ENCODE measurements at places on chromosomes 5 and 9.

- DNase-seq, result no peak
These were observed 1146.9 kb upstream of the DMAC1 start for GRCh38 chr9:8946461-8946860.

DNA sequence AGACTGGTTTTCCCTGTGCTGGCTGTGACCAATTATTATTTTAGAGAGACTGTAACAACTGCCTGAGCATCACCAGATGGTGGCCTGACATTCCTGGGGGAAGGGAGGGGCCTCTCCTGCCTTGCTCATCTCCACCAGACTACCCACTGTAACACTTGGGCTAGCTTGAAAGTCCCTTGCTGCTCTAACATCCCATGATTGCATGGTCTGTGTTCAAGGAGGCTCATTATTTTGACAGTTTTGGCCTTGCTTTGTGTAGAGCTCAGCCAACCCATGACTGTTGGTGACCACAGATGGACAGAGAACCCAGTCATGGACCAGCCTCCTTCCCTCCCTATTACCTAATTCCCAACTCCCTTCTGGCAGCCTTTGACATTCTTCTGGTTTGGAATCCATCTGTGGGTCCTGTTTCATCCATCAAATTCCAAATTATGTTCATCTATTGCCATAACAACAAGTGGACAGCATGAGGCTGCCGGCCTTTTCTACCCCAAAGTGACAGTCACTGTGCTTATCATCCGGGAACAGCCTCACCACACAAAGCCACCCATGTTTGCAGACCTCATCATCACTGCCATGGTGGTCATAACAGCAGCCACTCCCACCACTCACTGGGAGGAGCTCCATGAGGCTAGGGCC lies 49.0 kb upstream of the ICE1 start:
- no peak for DNase-seq

- DNase-seq, result no peak
These were observed 198.1 kb upstream of the WWC1 start for GRCh38 chr5:168093200-168093910.

- no peak for DNase-seq
These were observed 28.0 kb upstream of the POMT1 start for GRCh38 chr9:131474711-131475110.

DNA sequence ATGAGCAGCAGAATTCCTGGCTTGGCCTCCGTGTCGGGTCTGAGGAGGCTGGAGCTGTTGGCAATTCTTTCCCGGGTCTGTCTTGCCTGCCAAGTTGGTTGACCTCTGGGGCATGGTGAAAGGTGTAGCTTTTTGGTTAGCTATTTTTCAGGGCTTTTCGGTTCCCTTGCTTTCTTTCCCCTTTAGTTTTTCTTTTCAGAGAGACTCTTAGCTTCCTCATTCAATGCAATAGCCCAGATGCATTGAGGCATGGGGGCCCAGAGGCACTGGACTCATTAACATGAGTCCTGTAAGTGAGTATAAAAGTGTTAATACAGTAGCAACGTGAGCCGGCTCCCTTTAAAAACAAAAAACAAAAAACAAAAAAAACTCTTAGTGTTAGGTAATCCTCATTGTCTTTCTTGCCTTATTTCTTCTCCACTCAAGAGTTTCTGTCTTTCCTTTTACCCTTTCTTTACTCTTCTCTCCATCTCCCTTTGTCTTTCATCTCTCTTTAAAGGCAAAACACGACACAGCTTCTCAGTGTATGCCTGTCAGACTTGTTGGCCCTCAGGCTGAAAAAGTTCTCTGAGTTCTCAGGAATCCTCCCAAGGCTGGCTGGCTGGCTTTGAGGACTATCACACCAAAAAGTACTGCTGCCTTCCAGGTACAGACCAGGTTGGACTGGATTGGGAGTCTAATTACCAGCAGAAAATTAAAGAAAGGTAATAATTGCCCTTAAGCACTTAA lies 289.9 kb upstream of the TUT7 start:
- DNase-seq, result no peak

DNA sequence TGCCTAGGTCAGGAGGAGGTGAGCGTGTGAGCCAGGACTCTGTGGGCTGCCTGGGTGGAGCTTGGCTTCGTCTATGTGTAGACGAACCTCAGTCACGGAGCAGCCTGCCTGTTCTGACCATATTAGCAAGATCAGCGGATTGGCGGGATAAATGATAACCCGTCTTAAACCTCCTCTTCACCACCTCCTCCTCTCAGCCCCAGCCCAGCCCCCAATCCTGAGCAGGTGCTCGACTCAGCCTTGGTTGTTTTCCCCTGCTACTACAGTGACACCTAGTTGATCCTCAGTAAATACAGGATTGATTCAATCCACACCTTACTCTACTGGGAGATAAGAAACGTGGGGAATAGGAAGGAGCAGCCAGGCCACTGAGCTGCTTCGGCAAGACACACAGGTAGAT lies 286.1 kb downstream of the IRX2 start:
- no peak for DNase-seq

DNA sequence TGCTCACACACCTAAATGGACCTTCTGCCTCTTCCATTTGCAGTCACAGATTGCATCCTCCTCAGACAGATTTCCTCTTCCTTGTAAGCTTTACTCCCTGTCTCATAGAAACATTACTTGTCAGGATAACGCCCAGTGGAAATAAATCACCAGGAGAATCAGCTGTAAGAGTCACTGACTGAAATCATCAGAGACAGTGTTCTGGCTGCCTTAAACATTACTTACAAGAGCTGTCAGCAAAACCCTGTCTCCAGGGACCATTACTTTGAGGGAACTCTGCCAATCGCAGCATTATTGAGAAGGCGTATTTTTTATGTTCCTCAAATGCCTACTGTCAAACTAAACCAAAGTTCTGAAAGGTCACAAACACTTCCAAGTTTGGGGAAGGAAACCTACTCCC lies 5.9 kb downstream of the DPYSL3 start:
- DNase-seq, result no peak

DNA sequence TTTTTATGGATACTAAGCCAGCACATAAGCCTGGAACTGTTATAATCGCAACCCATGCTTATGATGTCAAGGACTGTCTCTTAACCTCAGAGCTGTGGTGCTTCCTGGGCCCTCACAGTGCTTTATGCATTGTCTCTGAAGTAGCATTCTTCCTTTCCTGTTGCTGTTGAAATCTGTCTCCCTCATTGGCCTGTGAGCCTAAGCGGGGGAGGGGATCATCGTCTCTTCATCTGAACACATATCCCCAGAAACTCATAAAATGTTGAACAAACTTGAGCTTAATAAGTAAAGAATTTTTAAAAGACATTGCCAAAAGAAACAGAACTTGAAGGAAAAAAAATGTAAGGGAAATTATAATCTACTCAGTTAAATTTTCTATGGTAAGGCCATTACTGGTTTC lies 80.3 kb downstream of the SGCD start:
- no peak for DNase-seq

- DNase-seq, result no peak
These were observed 84.3 kb downstream of the GALNT10 start for GRCh38 chr5:154274828-154275185.

- DNase-seq, result no peak
These were observed 74.7 kb downstream of the ARHGAP26 start for GRCh38 chr5:142844866-142845265.

DNA sequence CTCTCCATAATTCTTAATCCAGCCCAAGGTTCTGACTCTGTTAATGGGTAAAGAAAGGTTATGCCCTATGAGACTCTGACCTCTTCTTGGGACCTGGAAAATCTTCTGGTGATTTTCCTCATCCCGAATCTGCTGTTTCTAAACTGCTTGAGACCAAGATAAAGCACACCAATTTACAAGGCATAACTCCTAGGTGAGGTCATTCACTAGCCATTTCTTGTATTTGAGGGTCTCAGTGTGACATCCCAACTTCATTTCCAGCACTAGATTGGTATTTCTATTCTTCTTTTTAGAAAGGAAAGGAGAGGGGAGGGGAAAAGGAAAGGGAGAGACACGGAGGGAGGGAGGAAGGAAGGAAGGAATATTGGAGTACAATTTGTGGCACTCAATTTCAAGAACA lies 51.6 kb downstream of the SLC1A1 start:
- DNase-seq, result no peak

DNA sequence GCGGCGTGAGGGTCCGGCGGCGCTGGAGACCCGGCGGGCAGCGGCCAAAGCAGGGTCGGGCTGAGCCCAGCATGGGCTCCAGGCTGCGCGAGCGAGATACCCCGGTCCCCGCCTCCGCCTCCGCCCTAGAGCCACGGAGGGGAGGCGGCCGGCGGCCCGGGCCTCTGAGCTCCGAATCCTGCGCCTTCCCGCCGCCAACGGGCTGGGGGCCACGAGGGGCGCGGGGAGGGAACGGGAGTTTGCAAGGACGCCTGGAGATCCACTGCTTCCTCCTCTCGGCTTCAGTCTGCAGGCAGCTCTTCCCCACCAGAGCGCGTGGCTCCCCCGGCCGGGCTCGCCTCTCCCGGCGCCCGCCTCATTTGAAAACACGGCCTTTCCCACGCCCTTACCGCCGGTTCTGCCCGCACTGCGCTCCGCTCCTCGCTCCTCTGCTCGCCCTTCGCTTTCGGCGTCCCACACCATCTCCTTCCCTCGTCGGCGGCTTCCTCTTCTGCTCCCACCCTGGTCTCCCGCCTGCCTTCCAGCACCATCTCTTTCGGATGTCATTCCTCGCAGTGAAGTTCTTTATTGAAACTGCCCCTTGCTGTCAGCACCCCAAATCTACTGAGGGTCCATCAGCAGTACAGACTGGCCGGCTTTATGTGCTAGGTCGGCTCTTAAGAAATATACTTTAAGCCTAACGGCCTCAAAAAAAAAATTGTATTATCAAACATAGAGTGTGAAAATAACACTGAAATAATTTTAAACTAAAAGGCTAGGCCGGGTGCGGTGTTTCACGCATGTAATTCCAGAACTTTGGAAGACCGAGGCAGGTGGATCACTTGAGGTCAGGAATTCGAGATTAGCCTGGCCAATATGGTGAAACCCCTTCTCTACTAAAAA lies 105.0 kb upstream of the FAM120A start:
- DNase-seq, result no peak

DNA sequence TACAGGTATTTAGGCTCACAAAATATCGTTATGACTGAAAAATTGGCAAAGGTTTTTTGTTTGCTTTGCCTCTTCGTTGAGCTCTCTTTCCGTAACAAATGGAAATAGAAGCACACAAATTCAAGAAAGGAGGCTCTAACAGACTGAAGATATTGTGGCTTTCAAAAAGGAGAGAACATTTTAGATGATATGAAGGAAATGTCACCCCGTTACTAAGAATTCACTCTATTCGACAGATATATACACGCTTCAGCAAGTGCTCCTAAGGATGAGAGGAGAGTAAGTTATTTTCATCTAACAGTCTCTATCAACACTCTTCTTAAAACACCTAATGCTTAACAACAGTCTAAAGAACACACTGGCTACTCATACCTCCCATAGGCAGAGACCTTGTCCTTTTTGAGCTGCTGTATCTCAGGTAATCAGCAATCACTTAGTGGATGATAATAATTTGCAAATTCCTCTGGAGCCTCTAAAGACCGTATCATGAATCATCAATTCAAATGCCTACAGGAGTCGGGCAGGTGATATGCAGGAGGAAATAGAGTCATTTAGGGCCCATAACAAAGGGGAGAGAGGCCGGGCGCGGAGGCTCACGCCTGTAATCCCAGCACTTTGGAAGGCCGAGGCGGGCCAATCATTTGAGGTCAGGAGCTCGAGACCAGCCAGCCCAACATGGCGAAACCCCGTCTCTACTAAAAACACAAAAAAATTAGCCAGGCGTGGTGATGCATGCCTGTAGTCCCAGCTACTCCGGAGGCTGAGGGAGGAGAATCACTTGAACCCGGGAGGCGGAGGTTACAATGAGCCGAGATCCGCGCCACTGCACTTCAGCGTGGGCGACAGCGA lies 1.4 kb upstream of the HSDL2 start:
- no peak for DNase-seq

- DNase-seq, result no peak
These were observed 409.8 kb downstream of the FAM170A start for GRCh38 chr5:120039111-120039510.

- DNase-seq, result no peak
These were observed 245.0 kb downstream of the PSAT1 start for GRCh38 chr9:78541868-78542443.

- no peak for DNase-seq
These were observed 48.6 kb downstream of the NMUR2 start for GRCh38 chr5:152356506-152356905.

DNA sequence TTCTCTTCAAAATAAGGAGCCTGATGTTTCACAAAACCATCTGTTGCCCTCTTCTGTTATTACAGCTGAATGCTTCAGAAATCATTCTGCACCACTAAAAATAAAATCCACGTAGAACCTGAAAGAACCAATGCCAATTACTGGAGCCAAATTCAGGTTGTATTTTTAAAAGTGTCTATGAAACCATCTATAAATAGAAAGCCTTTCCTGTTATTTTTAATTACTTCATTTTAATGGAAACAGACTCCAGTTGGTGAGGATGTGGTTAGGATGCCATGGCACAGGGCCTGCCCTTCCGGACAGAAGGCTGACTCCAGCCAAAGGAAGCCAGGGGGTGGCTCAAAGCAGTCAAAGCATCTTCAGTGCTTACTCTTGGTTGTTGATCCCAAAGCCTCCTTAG lies 119.8 kb downstream of the TENT4A start:
- no peak for DNase-seq

- DNase-seq, result no peak
These were observed 566.4 kb downstream of the EFNA5 start for GRCh38 chr5:107104040-107104995.

- DNase-seq, result no peak
These were observed 185.9 kb downstream of the KIAA0825 start for GRCh38 chr5:94432499-94432898.

- no peak for DNase-seq
These were observed 53.0 kb upstream of the SMARCA2 start for GRCh38 chr9:1962122-1962521.

DNA sequence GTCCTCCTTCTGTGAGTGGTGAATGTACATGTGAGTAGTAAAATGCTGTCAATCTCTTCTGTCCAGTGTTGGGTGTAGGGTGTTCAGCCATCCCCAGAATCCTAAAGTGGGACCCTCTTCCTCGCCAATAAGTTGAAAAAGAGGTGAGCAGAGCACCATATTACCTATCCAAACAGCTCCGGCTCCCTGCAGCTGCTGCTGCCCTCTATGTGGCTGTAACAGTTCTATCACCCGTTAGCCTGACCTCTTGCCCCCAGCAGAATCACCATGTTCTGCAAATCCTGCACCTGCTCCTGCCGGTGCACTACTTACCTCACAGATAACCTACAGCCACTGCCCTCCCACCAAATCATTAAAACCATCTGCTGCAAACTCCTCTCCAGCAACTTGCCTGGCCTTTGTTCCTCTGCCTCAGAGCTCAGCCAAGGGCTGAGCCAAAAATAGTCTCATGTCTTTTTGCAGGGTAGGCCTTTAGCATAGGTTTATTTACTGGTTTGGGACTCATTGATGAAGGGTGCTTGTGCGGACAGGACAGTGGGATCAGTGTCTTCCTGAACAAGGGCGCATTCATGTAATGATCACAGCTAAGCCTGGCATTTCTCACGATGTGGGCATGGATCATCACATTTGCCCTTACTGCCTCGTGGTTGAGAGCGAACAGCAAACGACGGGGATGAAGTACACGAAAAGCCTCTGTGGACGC lies 49.6 kb upstream of the CCL21 start:
- DNase-seq, result no peak

GRCh38 chr9:115208501-115208900 lies 90.5 kb upstream of the TNC start:
- DNase-seq, result no peak

GRCh38 chr5:78003919-78004318 lies 227.8 kb upstream of the TBCA start:
- no peak for DNase-seq

GRCh38 chr5:158722940-158723339 lies 376.8 kb downstream of the EBF1 start:
- DNase-seq, result no peak

GRCh38 chr5:153866176-153866575 lies 172.5 kb downstream of the FAM114A2 start:
- DNase-seq, result no peak
